Occipital lobe (tissue), 3 donors: ENCODE measurements at places on chromosomes 2 and 18. TPM values are rescaled to one million over a fixed set of nuclear protein-coding genes. Genes with fewer than 3 reads are reported as not detected.

FNDC4 gene
- total RNA-seq, result 41.3 TPM

ZNF396 gene
- 5.0 TPM for total RNA-seq

LRP2 gene
- 0.16 TPM for total RNA-seq

DCDC2C gene
- 0.62 TPM for total RNA-seq

MFF gene
- 127 TPM for total RNA-seq

IL1F10 gene
- not detected for total RNA-seq
